Muscle of arm (tissue), 14 donors: ENCODE measurements at places on chromosomes 7 and 10. TPM values are rescaled to one million over a fixed set of nuclear protein-coding genes. Genes with fewer than 3 reads are reported as not detected.

DNA sequence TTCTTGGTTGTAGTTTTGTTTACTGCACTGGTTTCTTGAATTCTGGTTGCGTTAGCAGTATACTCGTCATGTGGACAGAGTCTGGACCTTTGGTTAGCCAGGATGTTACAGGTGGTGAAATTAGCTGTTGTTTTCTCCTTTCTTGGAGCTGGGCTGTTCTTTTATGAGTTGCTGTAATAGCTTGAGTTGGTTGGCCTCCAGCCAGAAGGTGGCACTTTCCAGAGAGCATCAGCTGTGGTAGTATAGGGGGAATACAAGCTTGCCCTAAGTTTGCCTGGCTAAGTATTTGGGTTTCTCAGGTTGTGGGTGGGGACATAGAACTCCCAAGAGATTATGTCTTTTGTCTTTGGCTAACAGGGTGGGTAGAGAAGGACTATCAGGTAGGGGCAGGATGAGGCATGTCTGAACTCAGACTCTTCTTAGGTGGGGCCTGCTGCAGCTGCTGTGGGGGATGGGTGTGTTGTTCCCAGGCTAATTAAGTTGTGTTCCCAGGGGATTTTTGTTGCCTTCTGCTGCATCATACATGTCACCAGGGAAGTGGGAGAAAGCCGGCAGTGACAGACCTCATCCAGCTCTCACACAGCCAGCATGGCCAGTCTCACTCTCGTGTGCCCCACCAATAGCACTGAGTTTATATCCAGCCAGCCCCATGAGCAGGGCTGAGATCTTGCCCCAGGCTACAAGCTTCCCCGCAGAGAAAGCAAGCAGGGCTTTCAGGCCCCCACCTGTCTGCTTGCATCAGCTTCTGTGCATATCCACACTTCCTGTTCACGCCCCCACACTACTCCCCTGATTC is 246.7 kb upstream of the TPK1 start:
- DNase-seq = no peak

DNA sequence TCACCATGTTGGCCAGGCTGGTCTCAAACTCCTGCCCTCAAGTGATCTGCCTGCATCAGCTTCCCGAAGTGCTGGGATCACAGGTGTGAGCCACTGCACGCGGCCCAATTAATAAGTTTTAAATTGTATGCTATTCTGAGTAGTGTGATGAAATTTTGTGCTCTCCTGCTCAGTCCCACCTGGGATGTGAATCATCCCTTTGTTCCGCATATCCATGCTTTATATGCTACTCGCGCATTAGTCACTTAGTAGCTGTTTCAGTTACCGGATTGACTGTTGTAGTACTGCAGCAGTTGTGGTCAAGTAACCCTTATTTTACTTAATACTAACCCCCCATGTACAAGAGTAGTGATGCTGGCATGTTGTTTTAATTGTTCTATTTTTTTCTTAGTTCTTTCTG is 47.3 kb upstream of the OIT3 start:
- DNase-seq = no peak

DNA sequence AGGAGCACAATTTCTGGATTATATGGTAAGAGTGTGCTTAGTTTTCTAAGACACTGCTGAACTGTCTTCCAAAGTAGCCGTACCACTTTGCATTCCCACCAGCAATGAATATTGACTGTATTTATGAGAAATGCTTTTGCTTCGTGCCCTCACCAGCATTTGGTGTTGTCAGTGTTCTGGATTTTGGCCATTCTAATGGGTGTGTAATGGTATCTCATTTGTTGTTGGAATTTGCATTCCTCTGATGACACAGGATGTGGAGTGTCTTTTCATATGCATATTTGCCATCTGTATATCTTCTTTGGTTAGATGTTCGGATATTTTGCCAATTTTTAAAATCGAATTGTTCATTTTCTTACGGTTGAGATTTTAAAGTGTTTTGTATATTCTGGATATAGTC is 558.5 kb upstream of the FZD8 start:
- no peak for DNase-seq

FEZF1 gene
- not detected for polyA plus RNA-seq

GRCh38 chr10:49055221-49055849 is 60.0 kb downstream of the VSTM4 start:
- DNase-seq = no peak

- DNase-seq = no peak
Observed at GRCh38 chr10:117621795-117622420, 79.4 kb downstream of the EMX2 start.

DNA sequence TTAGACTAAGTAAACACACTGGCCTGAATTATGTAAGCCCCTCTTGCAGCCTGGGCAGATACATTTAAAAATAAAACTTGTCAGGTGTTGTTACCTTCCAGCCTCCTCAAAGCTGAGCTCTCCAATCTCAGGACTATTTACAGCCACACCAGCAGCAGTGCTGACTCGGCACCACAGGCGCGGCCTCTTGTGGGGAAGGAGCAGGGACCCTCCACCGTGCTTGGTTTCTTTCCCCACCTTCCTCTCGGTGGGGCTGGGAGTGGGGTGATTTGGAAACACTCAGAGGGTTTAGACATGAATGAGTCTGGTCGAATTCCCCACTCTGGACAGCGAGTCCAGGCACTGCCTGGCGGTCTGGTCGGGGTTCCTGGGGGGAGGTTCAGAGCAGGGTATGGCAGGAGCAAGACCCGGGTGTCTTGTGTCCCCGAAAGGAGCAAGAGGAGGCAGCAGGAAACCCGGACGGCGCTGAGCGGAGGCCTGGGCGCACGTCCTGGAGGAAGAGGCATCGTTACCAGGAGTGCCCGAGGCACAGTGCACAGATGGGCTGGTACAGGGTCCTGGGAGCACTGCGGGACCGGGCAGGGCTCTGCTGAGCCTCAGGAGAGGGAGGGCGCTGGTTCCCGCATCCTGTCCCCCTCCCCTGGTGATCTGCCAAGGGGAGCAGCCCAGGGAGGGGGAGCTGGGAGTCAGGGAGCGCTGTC is 29.2 kb upstream of the CFAP46 start:
- no peak for DNase-seq

- no peak for DNase-seq
Observed at GRCh38 chr7:142548978-142549377, 200.3 kb upstream of the PRSS1 start.

GRCh38 chr7:77540402-77540822 is 3.3 kb downstream of the PTPN12 start:
- no peak for DNase-seq

IQUB gene
- polyA plus RNA-seq = 0.29 TPM

GRCh38 chr10:86018735-86019058 is 347.9 kb downstream of the GRID1 start:
- no peak for DNase-seq

DNA sequence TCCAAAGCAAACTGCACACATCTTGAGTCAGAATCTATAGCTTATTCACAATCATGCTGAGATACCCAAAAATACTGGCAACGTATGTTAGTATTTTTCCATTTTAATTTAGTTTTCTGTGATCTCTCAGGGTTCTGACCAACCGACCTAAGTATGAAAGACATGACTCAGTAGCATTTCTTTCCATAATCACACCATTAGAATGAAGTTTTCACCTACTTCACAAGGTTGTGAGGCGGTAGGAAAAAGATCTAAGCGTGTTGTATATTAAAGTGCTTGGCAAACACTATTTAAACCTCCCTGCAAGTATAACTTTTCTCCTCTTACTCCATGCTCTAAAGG is 49.1 kb downstream of the PLCE1 start:
- DNase-seq = no peak

GRCh38 chr10:97543025-97543546 is 29.5 kb upstream of the ANKRD2 start:
- DNase-seq = peak; percentile 61

- DNase-seq = no peak
Observed at GRCh38 chr7:24817339-24817738, 60.1 kb upstream of the GSDME start.

LRWD1 gene
- polyA plus RNA-seq = 9.8 TPM

DNA sequence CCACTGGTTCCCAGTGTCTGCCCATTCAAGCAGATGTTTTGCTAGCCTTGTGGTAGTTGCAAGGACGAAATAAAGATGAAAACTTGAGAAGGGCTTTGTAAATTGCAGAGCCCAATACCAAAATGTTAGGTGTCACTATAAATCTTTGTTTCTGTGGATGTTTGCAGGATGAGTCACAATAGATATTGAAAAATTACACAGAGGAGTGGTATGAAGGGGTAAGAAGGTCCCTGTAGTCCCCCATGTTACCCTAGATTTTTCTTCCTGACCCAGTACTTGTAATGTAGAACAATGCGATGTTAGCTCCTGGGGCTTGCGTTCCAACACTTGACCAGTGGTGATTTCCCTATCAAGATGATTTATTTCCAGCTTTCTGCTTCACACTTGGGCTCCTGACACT is 102.6 kb upstream of the LYZL1 start:
- no peak for DNase-seq

- no peak for DNase-seq
Observed at GRCh38 chr7:101687791-101688182, 58.7 kb upstream of the MYL10 start.

COL17A1 gene
- 7.3 TPM for polyA plus RNA-seq

- no peak for DNase-seq
Observed at GRCh38 chr7:73350306-73351068, 22.5 kb downstream of the FKBP6 start.

DNA sequence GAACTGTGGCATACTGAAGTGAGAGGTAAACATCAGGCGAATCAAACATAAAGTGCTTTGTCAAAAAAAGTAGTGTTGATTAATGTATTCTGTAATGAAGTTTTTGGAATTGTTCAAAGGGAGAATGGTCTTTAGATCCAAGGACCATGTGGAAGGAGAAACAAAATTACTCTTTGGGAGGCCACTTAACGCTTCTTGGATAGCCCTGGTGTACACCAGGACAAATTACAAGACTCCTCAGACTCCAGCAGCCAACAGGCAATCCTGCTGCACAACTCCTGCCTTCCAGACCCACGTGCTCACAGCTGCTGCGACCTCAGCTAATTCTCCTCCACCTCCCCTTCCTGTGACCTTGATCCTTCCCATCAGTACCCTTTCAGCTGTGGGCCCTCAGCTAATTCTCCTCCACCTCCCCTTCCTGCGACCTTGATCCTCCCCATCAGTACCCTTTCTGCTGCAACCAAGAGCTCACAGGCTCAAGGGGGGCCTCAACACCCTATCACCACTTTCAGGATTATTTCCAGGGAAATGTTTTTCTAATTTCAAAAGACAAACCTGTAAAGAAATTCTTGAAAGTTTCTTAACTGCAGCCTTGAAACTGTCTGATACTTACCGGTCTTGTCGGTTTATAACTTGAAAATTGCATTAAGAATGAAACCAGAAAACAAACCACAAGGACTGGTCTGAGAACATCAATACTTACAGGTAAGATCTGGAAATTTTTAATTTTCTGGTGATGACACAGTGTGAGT is 29.7 kb upstream of the DDC start:
- no peak for DNase-seq

LBX1 gene
- 7.0 TPM for polyA plus RNA-seq

CYP3A7 gene
- not detected for polyA plus RNA-seq

NFKB2 gene
- polyA plus RNA-seq = 13.8 TPM

OR2A12 gene
- not detected for polyA plus RNA-seq
